ENCODE measurements at places on chromosomes 2 and 18.

GRCh38 chr2:219408631-219409030 is 9.5 kb upstream of the DES start:
- no peak for DNase-seq

DNA sequence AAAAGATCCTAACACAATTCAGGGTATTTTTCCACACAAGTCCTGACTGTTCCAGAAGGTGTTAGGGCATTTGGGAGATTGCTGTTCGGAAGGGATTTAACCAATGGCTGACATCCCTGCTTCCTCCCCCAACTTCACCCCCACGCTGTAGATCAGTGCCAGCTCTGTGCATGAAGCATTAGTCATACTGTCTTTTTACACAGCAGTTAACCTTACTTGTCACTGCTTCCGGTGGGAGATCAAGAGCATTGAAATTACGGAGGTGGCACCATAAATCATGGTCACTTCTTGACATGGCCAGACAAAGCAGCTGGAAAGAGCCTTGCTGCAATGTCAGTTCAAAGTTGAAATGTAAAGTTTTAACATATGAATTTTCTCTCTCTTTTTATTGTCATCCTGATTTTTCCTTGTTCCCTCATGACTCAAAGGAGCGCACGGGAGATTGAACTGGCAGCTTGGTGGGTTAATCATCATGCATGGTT is 70.2 kb downstream of the HRH4 start:
- no peak for DNase-seq

- no peak for DNase-seq
Measured at GRCh38 chr2:126494593-126494992, 161.4 kb upstream of the GYPC start.

DNA sequence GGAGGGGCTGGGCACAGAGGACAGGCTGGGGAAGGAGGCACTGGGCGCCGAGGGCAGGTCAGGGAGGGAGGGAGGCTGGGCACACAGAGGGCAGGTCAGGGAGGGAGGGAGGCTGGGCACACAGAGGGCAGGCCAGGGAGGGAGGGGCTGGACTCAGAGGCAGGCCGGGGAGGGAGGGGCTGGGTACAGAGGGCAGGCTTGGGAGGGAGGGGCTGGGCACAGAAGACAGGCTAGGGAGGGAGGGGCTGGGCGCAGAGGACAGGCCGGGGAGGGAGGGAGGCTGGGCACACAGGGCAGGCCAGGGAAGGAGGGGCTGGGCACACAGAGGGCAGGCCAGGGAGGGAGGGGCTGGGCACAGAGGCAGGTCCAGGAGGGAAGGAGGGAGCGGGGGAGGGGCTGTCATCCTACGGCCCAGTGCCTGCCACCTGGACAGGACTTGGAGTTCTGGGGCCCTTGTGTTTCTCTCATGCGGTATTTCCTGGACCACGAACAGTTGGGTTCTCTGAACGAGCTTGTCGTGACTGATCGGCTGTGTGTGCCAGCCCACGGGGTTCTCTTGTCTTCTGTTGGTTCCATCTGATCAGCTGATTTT is 46.7 kb upstream of the KCNG2 start:
- no peak for DNase-seq

DNA sequence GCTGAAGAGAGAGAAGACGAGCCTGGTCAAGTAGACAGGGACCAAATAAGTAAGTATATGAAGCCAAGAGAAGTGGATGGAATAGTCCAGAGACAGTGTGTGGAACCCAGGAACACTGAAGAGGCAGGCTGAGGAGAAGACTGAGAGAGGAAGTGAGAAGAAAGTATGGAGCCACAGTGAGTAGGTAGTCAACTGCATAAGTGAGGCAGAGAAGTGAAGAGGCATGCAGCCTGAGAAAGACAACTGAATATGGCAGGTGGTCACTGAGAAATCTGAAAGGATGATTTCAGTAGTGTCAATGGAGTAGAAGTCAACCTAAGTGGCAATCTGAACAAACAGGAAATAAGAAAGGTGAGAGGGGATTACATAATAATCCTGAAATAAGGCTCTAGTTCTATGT is 55.4 kb downstream of the CWC22 start:
- no peak for DNase-seq

- peak; percentile 83 for DNase-seq
Measured at GRCh38 chr2:30147715-30148610, 1.2 kb downstream of the YPEL5 start.

All from hematopoietic multipotent progenitor cell treated with erythropoietin and hydrocortisone succinate and interleukin-3 and kit ligand, for 15 days (in vitro differentiated cells).